NCI-H1105 treated with DMSO at 0.1 percent for 48 hours (cell line): ENCODE measurements at places on chromosomes 5 and 9.

DNA sequence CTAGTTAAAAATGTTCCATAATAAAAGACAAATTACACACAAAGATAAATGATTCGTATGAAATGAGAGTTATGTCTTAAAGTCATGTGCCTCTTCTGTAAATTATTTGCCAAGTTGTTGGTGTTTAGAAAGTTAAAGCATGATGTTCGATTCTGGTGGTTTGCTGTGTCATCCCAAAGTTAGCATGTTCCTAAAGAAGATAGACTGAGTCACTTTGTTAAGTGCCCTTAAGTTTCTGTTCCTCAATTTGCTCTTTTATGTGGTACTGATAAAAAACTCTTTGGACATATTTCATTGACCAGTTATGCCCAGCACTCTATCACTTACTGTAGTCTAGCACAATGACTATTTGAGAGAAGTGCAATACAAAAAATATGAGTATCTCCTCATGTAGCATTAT lies 366.9 kb upstream of the ZNF608 start:
- DNase-seq, result no peak

DNA sequence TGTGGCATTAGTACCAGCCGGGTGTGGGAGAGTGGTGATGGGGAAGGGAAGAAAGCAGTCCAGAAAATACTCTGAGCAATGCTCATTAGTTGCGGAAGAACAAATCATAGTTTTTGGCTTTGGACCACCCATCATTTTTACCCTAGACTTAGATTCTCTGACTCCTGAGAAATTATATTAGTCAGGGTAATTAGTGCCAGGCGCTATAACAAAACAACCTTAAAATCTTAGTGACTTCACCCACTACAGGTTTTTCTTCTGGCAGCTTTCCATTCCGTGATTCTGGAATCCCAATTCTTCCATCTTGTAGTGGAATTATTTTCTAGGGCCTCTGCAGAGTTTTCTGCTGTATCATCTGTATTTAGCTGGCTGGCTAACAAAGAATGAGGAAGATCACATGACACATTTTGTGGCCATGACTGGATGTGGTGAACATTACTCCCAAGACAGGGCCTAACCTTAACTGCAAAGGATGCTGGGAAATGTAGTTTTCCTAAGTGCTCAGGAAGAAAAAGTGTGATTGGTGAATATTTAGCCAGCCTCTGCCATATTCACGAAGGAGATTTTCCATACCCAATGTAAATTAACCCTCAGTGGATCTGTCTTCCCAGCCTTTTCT lies 373.0 kb upstream of the MEF2C start:
- DNase-seq, result no peak

- DNase-seq, result no peak
Measured at GRCh38 chr5:147187099-147187540, 47.7 kb upstream of the STK32A start.

GRCh38 chr5:108810717-108811116 lies 63.0 kb downstream of the FER start:
- no peak for DNase-seq

GRCh38 chr5:21847300-21847699 lies 1005.8 kb downstream of the CDH12 start:
- DNase-seq, result no peak

GRCh38 chr9:123735376-123735775 lies 194.6 kb downstream of the DENND1A start:
- DNase-seq, result no peak

DNA sequence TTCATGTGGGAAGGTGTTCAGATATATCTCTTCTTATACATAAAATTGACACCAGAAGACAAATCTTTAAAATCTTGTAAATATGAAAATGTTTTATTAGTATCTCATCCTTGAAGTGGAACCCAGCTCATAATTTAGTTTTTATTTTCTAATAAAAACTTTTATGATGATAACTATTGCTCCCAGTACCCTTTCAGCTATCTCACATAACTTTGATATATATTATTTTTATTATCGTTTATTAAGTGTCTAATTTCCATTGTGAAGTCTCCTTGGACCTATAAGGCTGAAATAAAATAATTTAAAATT lies 16.0 kb downstream of the PCDHB15 start:
- no peak for DNase-seq

DNA sequence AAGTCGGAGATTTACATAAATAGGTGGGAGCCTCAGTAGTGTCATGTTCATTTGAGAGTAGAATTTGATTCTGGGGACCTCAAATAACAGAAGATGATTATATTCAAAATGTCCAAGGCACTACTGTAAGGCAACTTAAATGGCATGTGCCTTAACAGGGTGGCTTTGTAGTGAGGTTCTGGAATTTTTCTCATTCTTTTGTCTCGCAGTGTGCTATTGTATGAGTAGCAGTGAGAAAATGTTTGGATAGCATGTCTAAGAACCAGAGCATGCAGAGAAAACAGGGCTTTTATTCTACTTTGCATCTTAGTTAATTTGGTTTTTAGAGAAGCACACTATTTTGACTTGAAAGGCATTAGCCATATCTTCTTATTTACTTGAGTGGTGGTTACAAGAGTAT lies 25.0 kb downstream of the MAST4 start:
- DNase-seq, result no peak

- no peak for DNase-seq
Measured at GRCh38 chr9:88954066-88954465, 37.2 kb upstream of the S1PR3 start.

- DNase-seq, result no peak
Measured at GRCh38 chr5:131792896-131793295, 3.9 kb downstream of the FNIP1 start.

GRCh38 chr9:136351252-136351800 lies 12.2 kb downstream of the DNLZ start:
- DNase-seq, result no peak

- DNase-seq, result no peak
Measured at GRCh38 chr5:129244478-129244877, 149.9 kb downstream of the ISOC1 start.

GRCh38 chr9:24416136-24416535 lies 129.6 kb downstream of the IZUMO3 start:
- DNase-seq, result no peak
